Suppressor macrophage treated with lipopolysaccharide for 1 hour (primary cell): ENCODE measurements at places on chromosomes 12 and 14.

DNA sequence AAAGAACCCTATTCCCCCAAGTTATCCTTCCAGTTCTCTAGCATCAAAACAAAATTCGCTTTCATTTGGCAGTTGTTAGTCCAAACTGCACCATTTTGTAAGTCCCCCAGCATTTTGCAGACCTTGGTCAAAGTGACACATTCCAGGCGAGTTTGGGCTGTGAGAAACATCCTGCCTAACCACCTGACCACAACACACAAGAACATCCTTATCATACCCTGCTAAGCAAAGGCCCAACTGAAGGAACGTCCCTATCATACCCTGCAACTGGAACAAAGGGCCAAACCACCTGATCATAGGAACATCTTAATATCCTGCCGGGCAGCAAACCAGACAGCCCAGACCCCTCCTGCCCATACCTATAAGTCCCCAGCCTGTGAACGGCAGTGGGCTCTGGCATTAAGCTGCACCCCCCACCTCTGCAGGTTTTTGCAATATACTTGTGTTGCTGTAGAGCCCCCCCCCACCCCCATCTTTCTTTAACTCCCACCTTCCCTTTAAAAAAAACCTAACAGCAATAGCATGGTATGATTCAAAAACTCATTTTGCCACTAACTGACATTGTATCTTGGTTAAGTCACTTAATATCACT, 2.7 kb downstream of the PCNX4 start:
- DNase-seq = no peak

- no peak for DNase-seq
Observed at GRCh38 chr14:105272623-105273022, 24.3 kb downstream of the BTBD6 start.

- DNase-seq = no peak
Observed at GRCh38 chr12:63220921-63221320, 69.9 kb upstream of the AVPR1A start.

- DNase-seq = no peak
Observed at GRCh38 chr12:132528564-132529106, 38.7 kb downstream of the FBRSL1 start.

DNA sequence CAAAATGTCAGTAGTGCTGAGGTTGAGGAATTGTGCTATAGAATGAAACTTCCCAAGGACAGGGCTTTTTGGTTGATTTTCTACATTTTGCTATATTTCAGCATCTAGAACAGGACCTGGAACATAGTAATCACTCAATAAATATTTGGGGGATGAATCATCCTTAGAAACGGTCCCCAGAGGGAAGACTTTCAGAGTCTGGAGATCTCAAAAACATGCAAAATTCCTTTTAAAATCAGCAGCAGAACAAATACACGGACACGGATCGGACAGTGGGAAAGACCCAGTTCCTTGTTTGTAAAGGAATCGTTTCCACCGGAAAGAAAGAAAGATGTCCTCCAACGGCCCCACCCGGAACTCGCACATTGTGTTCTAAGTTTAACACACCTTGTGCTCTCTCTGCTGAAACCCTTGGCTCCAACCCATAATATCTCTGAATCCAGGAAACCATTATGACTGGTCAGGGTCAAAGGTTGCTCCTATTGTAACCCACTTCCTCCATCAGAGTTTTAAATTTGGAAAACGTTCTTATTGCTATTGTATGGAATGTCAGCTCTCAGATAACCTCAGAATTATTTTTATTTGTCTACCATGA, 617.2 kb downstream of the MED13L start:
- DNase-seq = no peak

- no peak for DNase-seq
Observed at GRCh38 chr12:8630131-8630530, 17.5 kb upstream of the AICDA start.

- DNase-seq = no peak
Observed at GRCh38 chr12:704516-705242, 41.4 kb upstream of the NINJ2 start.

- DNase-seq = peak; percentile 63
Observed at GRCh38 chr14:77302926-77303325, 17.8 kb downstream of the POMT2 start.

DNA sequence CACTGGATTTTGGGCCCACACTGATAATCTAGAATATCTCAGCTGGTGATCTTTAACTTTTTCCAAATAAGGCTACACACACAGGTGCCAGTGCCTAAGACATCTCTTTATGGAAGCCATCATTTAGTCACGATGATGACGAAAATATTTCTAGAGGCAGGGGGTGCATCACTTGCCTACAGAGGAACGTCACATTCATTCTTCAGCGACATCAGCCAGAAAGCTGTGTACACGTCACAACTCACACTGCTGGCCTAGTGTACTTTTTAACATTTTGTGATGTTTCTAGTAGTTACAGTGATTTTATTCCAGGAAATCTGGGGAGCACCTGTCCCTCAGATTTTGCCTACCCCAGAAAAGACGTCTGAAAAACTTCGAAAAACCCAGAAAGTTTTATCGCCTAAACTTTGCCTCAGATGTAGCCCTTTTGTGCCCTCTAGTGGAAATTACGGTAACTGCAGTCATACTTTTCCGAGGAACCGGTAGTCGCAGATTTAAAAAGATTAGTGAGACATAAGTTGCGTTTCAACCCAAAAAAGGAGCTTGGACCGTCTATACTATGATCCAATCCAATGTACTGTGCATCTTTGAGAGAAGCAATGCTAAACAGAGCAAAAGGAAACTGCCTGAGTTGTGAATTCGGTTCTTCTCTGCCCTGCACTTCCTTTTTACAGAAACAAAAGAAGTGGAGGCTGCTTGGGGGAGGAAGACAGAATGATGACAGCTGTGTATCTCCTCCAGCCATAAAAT, 64.3 kb upstream of the STON2 start:
- DNase-seq = peak; percentile 72

DNA sequence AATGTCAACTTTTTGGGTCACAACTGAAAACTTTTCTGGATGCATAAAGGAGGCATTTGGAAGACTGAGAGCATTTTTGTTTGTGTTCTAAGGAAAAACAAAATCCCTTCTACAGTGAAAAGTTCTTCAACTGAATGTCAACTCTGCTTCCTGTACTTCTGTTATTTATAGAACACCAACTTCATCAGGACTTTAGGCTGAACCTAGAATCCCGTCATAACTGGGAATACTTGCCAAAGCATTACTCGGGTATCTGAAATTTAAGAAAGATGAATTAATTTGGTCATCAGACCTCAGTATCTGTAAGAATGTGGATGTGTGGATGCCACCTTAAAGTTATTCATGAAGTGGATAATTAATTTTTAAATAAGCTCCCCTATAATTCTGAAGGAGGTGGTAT, 73.2 kb downstream of the FERMT2 start:
- no peak for DNase-seq

DNA sequence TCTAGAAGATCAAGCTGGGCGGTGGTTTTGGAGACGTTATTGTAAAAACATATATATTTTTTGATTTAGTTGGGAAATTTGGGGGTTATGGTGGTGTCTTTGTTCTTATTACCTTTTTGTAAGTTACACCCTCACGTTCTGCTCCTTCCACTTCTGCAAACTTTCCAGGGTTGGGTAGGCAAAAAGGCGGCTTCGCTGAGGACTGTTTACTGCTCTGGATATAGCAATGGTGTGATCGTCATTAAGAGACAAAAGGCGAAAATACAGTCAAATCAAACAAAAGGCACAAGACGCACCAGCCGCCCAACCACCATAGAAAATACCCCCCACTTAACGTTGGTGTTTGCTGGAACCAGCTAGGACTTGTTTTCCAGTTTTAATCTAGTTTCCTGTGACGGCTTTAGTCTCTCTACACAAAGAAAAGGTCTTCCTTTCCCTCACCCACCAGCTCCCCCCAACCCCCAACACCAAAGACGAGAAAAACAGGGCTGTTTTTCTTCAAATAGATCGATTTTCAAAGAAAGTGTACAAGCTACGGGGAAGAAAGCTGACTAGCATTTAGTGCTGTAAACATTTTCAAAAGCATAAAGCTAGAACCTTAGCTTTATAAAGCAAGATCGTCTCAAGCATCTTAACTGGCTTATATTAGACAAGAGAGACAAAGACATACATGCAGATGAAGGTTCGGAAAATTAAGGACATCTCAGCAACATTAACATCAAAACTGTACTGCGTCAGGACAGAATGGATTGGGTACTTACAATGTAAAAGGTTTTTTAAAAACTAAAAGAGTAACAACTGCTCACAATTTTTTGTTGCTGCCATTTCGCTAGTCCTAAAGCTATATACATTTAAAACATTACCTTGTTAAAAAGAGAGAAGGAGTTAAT, 2.0 kb upstream of the SETD1B start:
- DNase-seq = peak; percentile 58

DNA sequence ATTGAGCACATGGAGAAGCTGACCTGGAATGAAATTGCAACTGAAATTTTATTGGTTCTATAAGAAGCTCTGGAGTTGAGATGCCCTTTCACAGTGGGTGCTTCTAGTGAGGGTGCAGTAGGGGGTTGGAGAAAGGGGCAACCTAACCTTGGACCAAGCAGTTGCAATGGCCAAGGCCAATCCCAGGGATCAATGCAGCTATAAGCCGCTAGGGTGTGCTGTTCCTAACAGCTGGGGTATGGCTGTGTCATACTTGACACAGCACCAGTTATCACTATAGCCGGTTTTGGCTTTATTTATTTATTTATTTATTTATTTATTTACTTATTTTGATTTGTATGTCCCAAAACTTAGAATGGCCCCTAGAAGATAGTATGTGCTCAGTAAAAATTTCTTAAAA, 505.9 kb downstream of the FLRT2 start:
- no peak for DNase-seq

GRCh38 chr12:18546399-18546798, 191.4 kb downstream of the PLCZ1 start:
- DNase-seq = no peak

DNA sequence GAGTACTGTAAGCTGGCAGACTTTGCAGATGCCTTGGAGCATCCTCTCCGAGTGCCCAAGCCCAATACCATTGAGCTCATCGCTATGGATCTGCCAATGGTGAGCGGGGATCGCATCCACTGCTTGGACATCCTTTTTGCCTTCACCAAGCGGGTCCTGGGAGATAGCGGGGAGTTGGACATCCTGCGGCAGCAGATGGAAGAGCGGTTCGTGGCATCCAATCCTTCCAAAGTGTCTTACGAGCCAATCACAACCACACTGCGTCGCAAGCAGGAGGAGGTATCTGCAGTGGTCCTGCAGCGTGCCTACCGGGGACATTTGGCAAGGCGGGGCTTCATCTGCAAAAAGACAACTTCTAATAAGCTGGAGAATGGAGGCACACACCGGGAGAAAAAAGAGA, 41.6 kb downstream of the FIGNL2 start:
- DNase-seq = no peak

DNA sequence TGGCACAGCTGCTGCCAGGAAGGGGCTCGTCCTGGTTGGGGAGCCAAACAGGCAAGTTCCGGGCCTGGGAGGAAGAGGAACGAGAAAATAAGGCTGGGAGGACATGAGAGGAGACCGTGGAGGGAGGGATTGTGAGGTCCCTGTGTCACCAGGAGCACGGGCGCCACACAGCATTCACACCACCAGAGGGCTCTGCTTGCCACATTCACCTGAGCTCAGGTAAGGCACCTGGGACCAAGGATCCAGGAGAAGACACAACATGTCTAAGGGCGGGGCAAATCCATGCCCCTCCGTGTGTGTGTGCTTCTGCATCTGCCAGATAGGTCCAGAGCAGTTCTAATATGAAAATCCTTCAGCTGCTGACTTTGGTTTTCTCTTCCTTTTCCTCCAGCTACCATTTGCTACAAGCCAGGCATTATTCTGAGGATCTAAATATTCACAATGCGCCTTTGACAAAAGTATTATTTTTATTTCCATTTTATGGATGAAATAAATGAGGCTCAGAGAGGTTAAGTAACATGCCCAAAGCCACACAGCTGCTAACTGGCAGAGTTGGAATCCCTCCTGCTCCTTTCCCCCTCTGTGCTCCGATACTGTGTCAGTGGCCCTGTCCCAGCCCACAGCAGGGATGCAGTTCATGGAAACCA, 14.6 kb downstream of the RAPGEF3 start:
- DNase-seq = no peak
